ENCODE measurements at places on chromosomes 3 and 15. TPM values are rescaled to one million over a fixed set of nuclear protein-coding genes. Genes with fewer than 3 reads are reported as not detected.

DNA sequence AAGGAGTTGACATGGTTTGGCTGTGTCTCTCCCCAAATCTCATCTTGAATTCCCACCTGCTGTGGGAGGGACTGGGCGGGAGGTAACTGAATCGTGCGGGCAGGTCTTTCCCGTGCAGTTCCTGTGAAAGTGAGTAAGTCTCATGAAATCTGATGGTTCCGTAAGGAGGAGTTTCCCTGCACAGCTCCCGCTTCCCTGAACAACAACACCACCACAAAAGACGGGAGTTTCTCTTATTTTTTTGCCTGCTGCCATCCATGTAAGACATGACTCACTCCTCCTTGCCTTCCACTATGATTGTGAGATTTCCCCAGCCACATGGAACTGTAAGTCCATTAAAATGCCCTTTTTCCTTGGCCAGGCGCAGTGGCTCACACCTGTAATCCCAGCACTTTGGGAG is 22.7 kb downstream of the XXYLT1 start:
- no peak for DNase-seq

GRCh38 chr3:82715091-82715856 is 953.8 kb upstream of the GBE1 start:
- DNase-seq = peak; percentile 76

The CAPN3 gene
- 3.3 TPM for total RNA-seq

GRCh38 chr15:74403588-74403919 is 30.2 kb downstream of the SEMA7A start:
- DNase-seq = no peak

- no peak for DNase-seq
Measured at GRCh38 chr3:192161661-192162060, 565.7 kb downstream of the FGF12 start.

All from chondrocyte (in vitro differentiated cells).